Upper lobe of right lung (tissue), 1 donor: ENCODE measurements at places on chromosomes 1 and 21. TPM values are rescaled to one million over a fixed set of nuclear protein-coding genes. Genes with fewer than 3 reads are reported as not detected.

TCHHL1 gene
- not detected for total RNA-seq

FCMR gene
- total RNA-seq = 12.6 TPM

NUP210L gene
- total RNA-seq = 2.1 TPM

C2CD4D gene
- 0.29 TPM for total RNA-seq

UTS2 gene
- total RNA-seq = not detected

DENND2C gene
- 2.3 TPM for total RNA-seq

PTCH2 gene
- total RNA-seq = 0.64 TPM

DNA sequence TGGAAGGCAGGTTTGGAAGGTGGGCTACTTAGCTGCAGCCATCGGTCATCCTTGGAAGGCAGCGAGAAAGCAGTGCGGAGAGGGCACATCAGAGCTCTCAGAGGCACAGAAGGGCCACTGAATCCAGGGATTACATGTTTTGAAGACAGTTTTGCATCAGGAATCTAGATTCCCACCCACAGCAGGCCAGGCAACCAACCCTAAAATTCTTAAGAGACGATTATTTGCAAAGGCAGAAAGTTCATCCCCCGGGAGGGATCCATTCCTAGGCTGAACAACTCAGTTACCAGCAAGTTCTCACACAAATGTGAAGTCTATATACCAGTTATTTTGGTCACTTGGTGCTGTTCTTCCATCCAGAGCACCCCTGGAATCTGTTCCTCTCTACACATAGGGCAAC lies 457.3 kb upstream of the VAMP3 start:
- DNase-seq = no peak

- no peak for DNase-seq
Measured at GRCh38 chr1:178077917-178078316, 16.0 kb upstream of the RASAL2 start.

- DNase-seq = no peak
Measured at GRCh38 chr1:8415526-8416278, 97.8 kb downstream of the SLC45A1 start.

DNA sequence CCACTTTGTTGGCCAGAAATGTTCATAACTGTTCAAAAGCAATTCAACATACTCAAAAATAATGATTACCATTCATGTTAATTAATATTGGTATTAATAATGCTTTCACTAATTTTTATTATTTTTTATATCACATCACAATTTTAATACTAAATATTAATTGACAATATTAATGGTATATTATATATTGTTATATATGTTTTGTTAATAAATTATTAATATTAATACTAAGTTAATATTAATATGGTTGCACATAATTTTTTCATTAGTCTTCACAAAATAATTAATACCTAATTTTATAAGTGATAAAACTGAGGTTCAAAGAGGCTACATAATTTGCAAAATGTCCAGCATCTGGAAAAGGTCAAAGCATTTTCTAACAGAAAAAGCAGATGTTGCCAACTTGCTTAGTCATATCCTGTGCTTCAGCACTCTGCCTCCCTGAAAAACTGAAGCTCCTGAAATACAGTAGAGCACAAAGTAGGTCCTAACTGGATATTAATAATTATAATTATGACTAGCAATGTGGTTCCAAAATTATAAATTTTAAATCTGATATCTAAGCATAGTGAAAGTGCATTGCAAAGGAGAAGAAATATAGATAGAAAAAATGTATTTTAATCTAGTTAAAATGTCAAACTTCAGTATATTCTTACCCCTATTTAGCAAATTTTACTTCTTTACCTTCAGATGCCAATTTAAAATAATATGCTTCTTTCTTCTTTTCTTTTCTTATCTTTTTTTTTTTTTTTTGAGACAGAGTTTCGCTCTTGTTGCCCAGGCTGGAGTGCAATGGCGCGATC lies 123.2 kb upstream of the TNFSF4 start:
- DNase-seq = no peak

DNA sequence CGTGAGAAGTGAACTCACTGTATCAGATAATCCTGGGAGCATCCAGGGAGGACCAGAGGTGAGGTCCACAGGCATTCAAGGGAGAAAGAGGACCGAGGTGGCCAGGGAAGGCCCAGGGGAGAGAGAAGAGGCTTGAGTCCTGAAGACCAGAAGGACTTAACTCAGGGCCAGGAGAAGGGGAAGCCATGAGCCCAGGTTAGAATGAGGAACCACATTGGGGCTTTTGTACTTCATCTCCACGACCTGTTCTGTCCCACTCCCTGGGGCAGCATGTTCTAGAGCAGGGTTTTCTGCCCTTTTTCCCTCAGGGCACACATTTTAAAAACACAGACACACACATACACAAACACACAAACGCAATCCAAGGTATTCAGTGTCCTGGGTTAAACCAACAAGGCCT lies 8.4 kb downstream of the LGR6 start:
- no peak for DNase-seq

DNA sequence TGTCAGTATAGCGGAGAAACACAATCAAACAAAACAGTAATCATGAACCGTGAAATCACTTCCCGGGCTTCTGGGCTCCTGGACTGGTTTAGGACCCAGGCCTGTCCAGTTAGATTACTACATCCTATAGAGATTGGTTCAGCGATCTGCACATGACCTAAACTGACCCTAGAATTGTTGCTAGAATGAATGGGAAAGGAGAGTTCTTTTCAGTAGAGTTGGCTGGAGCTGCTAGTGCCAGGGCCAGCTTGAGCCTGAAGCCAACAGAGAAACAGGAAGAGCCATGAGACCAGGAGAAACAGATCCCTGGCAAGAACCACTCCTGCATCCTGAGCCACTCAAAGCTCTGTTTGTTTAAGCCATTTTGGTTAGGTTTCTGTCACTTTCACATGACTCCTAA lies 474.3 kb upstream of the C1orf87 start:
- no peak for DNase-seq

DNA sequence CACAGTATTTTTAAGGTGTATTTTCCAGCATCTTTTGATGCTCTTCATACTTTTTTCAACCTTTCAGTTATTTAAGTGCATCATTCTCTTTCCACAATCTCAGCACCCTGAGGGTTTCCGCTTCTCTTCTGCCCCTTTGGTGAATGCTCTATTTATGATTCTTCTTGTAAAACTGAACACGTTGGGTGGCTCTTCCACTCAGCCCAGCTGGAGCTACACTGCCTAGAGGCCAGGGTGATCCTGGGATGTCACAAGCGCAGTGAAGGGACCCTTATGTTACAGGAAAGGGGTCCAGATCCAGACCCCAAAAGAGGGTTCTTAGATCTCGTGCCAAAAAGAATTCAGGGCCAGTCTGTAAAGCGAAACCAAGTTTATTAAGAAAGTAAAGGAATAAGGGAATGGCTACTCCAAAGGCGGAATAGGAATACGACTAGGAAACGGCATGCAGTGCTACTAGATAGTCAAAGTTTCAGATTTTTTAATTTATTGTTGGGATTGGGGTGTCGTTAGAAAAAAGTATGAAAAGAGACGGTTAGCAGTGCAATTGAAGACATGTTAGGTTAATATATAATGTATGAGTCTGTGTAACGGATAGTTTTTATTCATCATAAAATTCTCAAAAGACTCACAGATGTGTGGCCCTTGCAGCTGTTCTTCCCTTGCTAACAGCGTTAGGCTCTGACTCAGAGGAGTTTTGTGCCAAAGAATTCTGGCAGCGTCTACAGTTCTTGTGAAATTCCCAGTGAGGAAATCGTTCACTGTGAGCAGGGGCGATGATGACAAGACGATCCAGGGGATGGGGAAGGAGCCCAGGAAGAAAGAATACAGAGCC lies 14.4 kb upstream of the ERVH48-1 start:
- peak; percentile 7 for DNase-seq

DNA sequence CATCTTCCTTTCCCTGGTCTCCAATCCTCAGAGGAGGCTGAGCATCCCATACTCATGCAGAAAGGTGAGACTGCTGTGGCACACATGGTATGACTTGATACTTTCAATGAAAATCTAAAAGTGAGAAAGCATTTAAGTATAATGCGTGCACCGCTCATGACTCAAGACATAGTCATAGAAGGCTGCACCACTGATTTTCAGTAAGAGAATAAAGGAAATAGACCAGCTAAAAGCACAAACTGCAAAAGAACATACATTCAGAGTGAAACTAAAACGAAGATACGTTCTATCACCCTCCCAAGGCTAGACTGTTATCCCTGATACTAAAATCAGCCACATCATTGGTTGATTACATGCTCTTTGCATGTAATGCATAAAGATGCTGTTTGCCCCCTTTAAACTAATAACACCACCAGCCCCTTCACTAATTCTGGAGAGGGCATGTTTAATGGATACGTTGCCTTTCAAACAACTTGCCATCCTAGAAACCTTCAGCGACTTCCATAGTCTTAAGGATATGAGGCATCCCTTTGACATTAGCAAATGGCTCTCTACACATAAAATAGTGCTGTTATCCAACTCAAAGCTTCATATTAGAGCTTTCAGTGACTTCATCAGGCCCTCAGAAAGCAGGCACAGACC lies 2.1 kb downstream of the PLD5 start:
- no peak for DNase-seq

GRCh38 chr1:200962631-200963030 lies 60.9 kb downstream of the KIF21B start:
- DNase-seq = peak; percentile 31

DNA sequence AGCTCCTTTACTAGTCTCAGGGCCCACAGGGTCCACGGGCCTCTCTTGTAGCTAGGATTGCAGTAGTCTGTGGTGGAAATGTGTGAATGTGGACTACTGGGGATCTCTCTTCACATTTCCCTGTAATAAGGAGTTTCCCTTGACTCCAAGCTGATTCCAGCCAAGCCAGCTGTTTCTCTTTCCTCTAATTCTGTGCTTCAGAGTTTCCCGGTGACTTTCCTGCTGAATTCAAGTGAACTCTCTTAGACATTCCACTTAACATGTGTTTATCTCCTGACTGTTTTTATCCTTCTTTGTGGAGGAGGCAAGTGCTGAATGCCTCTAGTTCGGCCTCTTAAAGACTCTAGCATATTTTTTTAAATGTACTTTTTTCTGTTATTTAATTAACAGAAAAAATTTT lies 354.0 kb upstream of the RGS18 start:
- no peak for DNase-seq

DNA sequence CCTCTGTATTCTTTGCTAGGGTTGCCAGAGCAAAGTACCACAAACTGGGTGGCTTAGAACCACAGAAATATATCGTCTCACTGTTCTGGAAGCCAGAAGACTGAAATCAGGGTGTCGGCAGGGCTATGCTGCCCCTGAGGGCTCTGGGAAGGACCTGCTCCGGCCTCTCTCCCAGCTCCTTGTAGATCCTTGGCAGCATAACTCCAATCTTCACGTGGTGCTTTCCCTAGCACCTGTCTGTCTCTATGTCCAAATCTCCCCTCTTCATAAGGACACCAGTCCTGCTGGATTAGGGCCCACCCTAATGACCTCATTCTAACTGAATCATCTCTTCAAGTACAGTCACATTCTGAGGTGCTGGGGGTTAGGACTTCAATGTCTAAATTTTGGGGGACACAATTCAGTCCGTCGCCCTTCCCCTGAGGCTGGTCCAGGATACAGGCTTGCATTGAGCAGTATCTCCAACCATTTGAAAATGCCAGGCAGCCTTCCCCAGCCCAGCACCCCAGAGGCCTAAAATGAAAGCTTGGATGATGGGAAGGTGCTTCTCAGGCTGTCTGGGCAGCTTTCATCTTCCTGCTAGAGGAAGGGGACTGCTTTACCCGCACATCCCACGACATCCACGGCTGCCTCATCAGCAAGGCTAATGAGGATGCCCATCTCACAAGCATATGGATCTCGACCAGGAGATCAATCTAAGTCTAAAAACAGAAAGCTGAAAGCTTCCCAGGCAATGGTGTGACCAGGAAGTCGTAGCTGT lies 24.7 kb downstream of the TRIM67 start:
- DNase-seq = no peak

GRCh38 chr1:43591181-43591580 lies 58.8 kb upstream of the KDM4A start:
- DNase-seq = no peak

- no peak for DNase-seq
Measured at GRCh38 chr1:54994355-54994990, 4.3 kb upstream of the BSND start.

DNA sequence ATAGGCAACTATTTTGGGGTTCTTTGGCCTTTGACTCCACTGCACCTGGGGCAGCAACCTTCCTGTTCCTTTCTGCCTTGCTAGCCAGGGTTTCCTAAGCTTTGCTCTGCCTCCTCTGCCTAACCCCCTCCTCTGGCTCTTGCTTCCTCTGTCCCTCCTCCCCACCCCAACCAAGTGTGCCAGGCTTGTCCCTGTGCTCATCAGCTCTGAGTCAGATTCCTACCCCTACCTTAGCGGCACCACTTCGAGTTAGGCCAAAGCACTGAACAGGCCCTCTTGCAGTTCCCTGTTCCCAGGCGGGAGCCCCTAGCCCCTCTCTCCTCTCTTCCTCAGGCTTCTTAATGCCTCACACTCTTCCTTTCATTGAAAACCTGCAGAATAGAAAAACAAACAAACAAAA lies 74.8 kb upstream of the HAO2 start:
- no peak for DNase-seq
